ENCODE measurements at places on chromosomes 5 and 9. TPM values are rescaled to one million over a fixed set of nuclear protein-coding genes. Genes with fewer than 3 reads are reported as not detected.

The REEP2 gene
- polyA plus RNA-seq = 19.1 TPM

The WNT8A gene
- not detected for polyA plus RNA-seq

The PDGFRB gene
- polyA plus RNA-seq = 138 TPM

The IRX2 gene
- 0.10 TPM for polyA plus RNA-seq

The CYLC2 gene
- polyA plus RNA-seq = not detected

The CCDC183 gene
- 1.3 TPM for polyA plus RNA-seq

The SHOC1 gene
- 0.26 TPM for polyA plus RNA-seq

The INSL4 gene
- not detected for polyA plus RNA-seq

The GLDC gene
- polyA plus RNA-seq = 0.24 TPM

The LCN1 gene
- polyA plus RNA-seq = not detected

The GLRA1 gene
- polyA plus RNA-seq = 0.07 TPM

The PRLR gene
- polyA plus RNA-seq = 0.79 TPM

The OTP gene
- polyA plus RNA-seq = not detected

The FOXD1 gene
- 1.5 TPM for polyA plus RNA-seq

The CNTNAP3 gene
- polyA plus RNA-seq = 3.1 TPM

All from muscle of back (tissue), 13 donors.